NT2/D1 (cell line): ENCODE measurements at places on chromosomes 6 and 20.

- no peak for DNase-seq
Measured at GRCh38 chr20:22773344-22773743, 189.0 kb upstream of the FOXA2 start.

- DNase-seq: no peak
Measured at GRCh38 chr6:42925248-42925857, 3.9 kb upstream of the CNPY3 start.

DNA sequence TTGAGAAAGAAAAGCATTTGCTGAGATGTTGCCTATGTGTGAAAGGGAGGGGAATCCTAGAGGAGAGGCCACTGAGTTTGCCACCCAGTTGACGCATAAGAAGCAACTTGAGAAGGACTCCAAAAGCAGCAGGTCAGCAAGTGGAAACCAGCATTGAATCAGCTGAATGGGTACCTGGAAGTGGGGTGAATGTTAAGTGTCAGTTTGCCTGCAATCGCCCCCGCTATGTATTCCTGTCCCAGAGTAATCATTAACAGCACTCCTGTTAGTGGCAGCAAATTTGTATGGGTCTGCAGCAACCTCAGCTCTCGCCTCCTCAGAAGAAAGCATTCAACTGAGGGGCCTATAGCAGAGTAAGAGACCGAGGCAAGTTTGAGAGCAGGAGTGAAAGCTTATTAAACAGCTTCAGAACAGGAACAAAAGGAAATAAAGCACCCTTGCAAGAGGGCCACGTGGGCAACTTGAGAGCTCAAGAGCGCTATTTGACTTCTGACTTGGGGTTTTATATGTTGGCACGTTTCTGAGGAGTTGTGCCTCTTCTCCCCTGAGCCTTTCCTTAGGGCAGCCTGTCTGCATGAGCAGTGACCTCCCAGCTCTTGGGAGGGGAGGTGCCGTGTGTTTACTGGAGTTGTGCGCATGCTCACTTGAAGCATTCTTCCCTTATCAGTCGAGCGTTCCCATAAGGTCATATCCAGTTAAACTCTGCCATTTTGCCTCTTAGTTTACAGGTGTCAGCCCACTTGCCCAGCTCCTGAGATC, 122.6 kb upstream of the PHACTR1 start:
- no peak for DNase-seq

- DNase-seq: no peak
Measured at GRCh38 chr6:78861509-78861908, 5.8 kb upstream of the IRAK1BP1 start.

DNA sequence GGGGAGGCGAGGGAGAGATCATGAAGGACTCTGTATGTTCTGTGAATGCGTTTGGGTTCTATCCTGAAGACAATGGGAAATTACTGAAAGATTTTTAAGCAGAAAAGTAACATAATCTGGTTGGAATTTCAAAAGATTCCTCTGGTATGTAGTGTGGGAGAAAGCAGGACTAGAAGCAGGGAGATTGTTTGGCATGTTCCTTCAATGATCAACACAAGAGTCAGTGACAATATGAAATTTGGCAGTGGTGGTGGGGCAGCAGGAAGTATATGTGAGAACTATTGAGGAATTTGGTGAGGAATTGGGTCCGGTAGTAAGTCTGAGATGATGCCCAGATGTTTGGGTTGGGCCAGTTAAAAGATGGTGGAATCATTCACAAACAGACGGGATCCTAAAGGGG, 348.7 kb downstream of the CD83 start:
- DNase-seq: no peak

- no peak for DNase-seq
Measured at GRCh38 chr20:62501801-62502495, 26.2 kb upstream of the GATA5 start.

- peak; percentile 56 for DNase-seq
Measured at GRCh38 chr6:137697267-137697938, 169.7 kb upstream of the TNFAIP3 start.

GRCh38 chr20:49268600-49269365, 9.1 kb downstream of the ZNFX1 start:
- no peak for DNase-seq

- DNase-seq: no peak
Measured at GRCh38 chr6:30200551-30201281, 12.5 kb downstream of the TRIM26 start.

- no peak for DNase-seq
Measured at GRCh38 chr6:72272958-72273357, 348.9 kb upstream of the KCNQ5 start.

- no peak for DNase-seq
Measured at GRCh38 chr20:46414608-46415007, 8.2 kb upstream of the ELMO2 start.

DNA sequence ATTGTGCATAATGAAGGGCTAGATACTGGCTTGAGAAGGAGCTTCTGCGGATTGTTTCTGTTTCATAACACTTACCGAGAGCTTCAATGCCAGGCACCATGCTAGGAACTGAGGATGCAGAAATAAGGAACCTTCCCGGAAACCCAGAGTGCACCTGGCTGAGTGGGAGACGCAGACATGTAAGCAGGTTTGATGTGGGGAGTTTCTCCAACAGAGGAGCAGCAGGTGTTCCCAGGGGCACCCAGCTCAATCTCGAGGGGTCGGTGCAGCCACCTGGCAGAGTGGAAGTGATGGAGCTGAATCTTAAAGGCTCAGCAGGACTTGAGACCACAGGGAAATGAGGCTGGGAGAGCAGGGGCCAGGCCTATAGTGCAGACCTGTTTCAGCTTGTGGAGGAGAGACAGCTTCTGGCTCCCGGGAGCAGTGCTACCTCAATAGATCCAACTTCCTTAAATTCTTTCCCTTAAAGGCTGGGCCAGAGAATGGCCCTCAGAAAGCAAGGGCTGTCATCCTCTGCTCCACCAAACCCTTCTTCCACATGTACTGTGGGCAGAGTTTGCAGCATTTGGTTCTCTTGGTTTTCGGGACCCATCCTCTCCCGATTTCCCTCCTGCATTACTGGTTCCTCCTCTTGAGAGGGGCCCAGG, 27.8 kb upstream of the SRC start:
- DNase-seq: no peak

DNA sequence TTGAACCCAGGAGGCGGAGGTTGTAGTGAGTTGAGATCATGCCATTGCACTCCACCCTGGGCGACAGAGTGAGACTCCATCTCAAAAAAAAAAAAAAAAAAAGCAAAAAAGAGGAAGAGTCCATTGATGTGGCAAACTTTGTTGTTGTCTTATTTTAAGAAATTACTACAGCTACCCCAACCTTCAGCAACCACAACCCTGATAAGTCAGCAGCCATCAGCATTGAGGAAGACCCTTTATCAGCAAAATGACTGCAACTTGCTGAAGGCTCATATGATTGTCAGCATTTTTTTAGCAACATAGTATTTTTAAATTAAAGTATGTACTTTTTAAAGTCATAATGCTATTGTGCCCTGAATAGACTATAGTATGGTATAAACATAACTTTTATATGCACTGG, 48.8 kb downstream of the ZFP64 start:
- DNase-seq: no peak
